ENCODE measurements at places on chromosomes 4 and X.

DNA sequence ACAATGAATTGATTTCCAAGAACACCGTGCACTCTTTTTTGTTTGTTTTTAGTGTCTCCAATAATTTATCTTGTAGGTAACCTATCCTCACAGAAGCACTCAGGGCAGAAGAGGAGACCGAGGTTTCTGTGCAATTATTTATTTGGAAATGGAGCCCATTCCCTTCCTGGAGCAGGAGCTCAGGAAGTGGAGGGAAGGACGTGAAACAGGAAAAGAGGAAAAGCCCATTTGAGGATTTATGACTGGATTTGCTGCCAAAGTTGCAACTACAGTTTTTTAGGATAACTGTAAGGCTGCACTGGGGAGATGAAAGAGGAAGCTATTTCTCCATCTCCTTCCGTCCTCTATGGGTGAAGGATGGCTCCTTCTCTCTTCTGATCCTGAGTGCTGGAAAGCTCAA, 31.7 kb upstream of the MXRA5 start:
- DNase-seq = no peak

DNA sequence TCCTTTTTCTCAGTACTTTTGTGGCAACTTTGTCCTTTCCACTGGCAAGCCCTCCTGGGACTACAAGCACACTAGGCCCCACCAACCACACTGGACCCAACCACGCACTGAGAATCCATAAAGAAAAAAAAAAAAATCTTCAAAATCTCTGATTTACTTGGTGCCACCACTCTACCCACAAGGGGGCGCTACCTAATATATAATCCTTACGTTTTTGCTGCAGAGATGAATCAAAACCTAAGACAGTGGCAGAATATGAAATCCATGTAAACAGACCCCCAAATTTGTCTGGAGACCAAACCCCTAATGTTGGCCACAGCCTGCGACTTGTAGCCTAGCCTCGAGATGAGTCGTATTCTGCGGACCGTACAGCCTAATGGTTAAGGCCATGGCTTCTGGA, 63.5 kb upstream of the ARHGAP36 start:
- DNase-seq = no peak

GRCh38 chrX:79330022-79330421, 37.1 kb downstream of the ITM2A start:
- DNase-seq = no peak

GRCh38 chrX:152480269-152481212, 29.4 kb upstream of the GABRA3 start:
- no peak for DNase-seq

DNA sequence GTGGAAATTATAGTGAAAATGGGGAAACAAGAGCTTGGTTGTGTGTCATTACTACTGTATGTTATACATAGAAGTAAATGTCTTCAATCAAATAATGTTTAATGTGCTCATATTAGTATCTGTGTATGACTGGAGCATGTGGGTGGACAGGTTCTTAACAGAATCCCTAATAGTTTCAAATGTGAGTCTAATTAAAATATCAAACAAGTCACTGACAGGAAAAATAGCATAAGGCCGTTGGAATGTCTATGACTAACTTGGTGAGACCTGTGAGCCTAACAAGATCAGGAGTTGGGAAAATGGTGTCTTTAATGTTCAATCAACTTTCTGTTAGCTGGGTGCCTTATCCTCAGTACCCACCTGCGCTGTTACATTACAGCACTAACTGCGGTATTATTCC, 6.2 kb upstream of the CXCL3 start:
- no peak for DNase-seq

GRCh38 chr4:115883847-115884246, 770.4 kb upstream of the NDST4 start:
- no peak for DNase-seq

DNA sequence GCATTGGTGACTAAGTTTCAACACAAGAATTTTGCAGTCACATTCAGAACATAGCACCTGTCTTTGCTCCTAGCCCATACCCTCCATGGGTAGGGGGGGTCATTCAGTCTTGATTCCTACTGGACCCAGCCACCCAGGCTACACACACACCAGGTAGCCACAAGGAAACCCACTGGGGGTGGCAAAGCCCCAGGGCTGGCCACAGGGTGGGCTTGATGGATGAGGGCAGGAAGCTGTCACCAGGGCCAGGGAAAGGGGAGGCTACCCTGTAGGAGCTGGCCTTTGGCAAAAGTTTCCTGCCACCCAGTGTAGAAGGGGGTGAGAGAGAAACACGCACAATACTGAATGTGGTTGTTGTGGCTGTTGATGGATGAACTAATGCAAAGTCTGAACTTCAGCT, 74.5 kb upstream of the NKX1-1 start:
- no peak for DNase-seq

DNA sequence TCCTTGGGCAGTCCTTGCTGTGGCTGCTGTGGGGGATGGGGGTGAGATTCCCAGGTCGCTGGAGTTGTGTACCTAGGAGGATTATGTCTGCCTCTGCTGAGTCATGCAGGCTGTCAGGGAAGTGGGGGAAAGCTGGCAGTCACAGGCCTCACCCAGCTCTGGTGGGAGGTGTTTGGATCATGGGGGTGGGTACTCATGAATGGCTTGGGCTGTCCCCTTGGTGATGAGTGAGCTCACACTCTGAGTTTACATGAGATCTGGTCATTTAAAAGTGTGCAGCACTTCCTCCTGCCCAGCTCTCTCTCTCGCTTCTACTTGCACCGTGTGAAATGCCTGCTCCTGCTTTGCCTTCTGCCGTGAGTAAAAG, 24.6 kb upstream of the PDLIM3 start:
- no peak for DNase-seq

DNA sequence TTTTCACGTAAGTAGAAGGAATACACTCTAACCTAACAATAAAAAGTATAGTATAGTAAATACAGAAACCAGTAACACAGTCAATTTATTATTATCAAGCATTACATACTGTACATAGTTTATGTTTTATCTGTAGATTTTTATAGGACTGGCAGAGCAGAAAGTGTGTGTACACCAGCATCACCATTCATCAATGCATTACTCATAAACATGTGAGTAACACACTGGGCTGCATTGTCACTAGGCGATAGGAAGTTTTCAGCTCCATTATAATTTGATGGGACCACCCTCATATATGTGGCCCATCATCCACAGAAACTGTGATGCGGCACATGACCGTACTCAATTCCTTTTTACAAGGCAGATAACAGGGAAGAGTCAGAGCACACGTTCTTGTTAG, 137.8 kb upstream of the RBPJ start:
- no peak for DNase-seq

Data from effector memory CD8-positive, alpha-beta T cell (primary cell).